ENCODE measurements at places on chromosomes 2 and 18.

DNA sequence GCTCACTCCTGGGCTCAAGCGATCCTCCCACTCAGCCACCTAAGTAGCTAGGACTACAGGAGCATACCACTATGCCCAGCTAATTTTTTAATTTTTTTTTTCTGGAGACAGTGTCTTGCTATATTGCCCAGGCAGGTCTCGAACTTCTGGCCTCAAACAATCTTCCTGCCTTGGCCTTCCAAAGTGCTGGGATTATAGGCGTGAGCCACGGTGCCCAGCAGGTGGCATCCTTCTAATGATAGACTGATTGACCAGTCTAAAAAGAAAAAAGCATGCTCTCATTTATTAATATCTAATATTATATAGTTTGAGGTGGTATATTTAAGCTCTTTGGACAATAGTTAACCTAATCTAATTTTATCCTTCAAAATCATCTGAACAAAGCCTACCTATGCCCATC is 198.6 kb downstream of the CAMKMT start:
- DNase-seq: no peak

- no peak for DNase-seq
Measured at GRCh38 chr2:98913916-98914712, 21.9 kb downstream of the CRACDL start.

GRCh38 chr2:229855116-229855515 is 66.7 kb downstream of the TRIP12 start:
- no peak for DNase-seq

- no peak for DNase-seq
Measured at GRCh38 chr18:32321826-32322225, 132.0 kb downstream of the MEP1B start.

DNA sequence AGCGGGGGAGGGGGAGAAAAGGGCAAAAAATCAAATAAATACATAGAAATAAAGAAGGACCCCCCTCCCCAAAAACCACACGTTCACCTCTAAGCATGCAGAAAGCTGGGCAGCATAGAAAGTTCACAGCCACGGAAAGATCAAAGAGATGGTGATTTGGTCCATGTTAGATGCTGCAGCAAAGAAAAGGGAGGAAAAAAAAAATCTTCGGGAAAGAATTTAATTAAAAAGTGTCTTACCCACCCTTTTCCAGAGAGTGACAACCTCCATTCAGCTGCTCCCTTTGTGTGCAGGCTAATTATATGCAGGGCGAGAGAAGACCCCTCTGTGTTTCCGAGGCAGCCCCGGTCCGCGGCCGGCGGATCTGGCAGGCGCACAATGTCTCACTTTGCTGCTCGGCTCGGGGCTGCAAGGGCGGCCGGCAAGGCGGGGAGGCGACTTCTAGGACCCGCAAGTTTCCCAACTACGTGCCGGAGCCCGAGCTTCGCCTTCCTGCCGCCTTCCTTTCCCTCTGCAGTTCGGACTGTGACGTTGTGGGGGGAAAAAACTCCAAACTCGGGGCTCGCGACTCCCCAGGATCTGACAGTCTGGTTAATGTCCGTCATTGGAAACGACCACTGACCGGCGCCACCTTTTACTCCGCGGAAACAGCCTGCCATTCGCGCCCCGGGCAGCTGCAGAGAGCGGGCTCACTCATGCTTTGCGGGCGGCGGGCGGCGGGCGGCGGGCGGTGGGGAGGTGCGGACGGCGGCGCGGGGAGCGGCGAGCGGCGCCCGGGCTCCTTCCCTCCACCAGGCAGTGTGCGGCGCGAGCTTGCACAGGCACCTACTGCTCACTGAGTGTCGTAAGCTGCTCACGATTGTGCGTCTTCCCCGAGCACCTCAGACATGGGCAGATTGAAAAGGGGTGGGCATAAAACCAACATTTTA is at the start of gene LRRTM1:
LRRTM1 (minus strand) TSS at position 844 of the 929 bp plus-strand sequence. CDS start 933 bp downstream, outside the sequence.
- peak; percentile 70 for DNase-seq

GRCh38 chr2:101776172-101777043 is 78.9 kb downstream of the MAP4K4 start:
- DNase-seq: peak; percentile 28

DNA sequence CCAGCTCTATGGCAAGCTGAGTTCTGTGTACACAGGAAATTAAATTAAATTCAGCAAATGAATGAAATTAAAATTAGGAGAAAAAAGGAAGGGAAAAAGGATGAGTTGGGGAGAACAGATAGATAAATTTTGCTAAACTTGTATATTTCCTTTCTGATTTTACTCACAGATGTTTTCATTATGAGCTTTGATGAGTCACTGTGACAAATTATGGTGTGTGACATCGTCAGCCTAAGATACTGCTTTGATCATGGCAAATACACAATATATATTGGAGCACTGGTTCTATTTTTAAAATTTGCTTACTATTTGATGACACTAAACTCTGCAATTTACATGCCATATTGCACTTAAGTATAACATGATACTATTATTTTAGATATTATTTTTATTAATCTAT is 464.6 kb upstream of the SPHKAP start:
- no peak for DNase-seq

DNA sequence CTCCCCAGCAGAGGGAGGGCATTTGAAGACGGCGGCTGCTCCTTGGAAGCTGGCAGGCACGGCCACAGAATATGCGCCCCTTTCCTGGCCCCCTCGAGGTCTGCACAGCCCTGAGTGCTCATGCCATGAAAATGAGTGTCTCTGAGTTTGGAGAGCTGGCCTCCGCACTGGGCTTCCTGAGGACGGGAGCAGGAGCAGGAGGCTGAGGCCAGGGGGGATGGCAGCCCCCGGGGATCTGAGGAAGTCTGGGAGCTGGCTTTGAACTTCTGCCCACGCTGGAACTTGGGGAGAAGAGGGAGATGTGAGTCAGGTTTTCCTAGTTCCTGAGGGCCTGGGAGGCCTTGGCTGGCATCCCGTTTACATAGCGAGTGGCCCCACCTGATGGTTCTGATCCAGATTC is 47.0 kb downstream of the RRM2 start:
- no peak for DNase-seq

DNA sequence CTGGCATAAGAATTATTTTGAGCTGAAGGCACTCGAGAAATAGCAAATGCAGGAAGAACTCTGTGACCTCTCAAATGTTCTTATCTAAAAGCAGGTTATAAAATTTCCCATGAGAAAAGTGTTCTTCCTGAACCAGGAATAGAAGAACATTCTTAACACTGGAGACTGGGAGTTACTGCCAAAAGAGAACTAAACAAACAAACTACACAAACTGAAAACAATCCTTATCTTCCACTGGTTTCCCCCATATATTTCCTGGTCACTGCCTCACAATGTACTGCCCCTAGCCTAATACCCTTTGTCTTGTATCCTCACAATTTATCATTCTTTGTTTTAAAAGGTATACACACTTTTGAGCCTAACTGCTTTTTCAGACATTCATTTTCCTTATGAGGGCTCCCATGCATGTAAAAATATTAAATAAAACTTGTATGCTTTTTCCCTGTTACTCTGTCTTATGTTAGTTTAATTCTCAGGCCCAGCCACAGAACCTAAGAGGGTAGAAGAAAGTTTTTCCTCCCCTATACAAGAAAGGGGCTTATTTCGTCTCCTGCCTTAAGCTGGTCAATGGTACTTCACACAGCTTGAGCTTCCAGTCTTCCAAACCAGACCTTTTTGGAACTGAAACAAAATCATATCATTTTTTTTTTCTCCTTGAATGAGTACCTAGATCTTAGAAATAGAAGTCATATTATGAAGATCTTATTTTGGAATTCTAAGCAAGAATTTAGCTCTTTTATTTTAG is 110.6 kb downstream of the MSTN start:
- DNase-seq: no peak

- DNase-seq: no peak
Measured at GRCh38 chr2:45224993-45225380, 215.7 kb upstream of the SIX2 start.

- no peak for DNase-seq
Measured at GRCh38 chr18:3691705-3692104, 241.7 kb downstream of the TGIF1 start.

GRCh38 chr2:125471963-125472362 is 1184.0 kb upstream of the GYPC start:
- peak; percentile 54 for DNase-seq

- DNase-seq: no peak
Measured at GRCh38 chr18:39843546-39843945, 2111.5 kb upstream of the PIK3C3 start.

- DNase-seq: peak; percentile 22
Measured at GRCh38 chr18:25289001-25289631, 62.9 kb downstream of the ZNF521 start.

DNA sequence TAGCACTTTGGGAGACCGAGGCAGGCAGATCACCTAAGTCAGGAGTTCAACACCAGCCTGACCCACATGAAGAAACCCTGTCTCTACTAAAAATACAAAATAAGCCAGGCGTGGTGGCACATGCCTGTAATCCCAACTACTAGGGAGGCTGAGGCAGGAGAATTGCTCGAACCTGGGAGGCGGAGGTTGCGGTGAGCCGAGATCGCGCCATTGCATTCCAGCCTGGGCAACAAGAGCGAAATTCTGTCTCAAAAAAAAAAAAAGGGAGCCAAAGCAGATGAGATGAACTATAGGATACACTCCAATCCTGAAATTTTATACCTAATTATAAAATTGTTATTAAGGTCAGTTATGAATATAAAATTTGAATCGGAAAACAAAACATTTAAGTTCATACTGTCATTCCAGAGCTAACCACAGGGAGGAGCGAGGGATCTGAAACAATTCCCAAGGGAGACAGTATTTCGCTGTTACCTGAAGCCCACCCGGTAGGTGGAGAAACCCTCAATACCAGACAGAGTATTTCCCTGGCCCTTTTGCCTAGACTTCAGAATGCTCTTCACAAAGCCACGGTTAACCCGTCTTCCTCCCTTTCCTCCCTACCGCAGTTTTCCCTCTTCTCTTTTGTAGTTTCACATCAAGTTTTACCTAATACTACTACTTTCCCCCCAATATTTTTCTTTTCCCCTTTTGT is 1.4 kb downstream of the PPM1G start:
- peak; percentile 31 for DNase-seq

DNA sequence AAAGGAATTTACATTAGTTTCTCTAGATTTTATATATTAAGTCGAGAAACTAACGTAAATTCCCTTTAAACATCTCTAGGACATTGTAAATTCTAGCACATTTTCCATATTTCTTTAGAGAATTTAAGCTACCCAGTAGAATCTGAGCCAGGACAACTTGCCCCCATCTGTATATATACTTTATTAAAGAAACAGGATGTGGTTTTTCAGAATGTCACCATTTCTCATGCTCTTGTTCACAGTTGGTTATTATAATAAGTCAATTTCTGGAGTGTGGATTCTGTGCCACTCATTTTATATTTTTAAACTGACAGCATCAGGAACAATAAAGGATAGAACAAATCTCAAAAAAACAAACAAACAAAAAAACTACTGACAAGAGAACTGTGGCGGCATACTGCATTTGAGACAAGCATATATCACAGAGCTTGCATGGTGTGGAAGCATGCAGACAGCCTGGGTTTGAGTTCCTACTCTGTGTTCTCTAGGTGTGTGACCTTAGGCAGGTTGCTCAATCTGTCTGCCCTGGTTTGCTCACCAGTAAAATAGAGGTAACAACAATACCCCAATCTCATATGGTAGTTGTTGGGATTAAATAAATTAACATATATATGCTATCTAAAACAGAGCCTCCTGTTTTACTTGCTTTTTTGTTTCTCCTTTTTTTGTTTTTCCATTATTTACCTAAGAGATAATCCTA is 61.4 kb upstream of the DNER start:
- DNase-seq: no peak

- DNase-seq: no peak
Measured at GRCh38 chr2:128347701-128348539, 29.3 kb upstream of the HS6ST1 start.

GRCh38 chr2:63735931-63736330 is 105.8 kb upstream of the UGP2 start:
- DNase-seq: no peak

GRCh38 chr2:15693926-15694588 is 102.4 kb downstream of the DDX1 start:
- DNase-seq: peak; percentile 30

DNA sequence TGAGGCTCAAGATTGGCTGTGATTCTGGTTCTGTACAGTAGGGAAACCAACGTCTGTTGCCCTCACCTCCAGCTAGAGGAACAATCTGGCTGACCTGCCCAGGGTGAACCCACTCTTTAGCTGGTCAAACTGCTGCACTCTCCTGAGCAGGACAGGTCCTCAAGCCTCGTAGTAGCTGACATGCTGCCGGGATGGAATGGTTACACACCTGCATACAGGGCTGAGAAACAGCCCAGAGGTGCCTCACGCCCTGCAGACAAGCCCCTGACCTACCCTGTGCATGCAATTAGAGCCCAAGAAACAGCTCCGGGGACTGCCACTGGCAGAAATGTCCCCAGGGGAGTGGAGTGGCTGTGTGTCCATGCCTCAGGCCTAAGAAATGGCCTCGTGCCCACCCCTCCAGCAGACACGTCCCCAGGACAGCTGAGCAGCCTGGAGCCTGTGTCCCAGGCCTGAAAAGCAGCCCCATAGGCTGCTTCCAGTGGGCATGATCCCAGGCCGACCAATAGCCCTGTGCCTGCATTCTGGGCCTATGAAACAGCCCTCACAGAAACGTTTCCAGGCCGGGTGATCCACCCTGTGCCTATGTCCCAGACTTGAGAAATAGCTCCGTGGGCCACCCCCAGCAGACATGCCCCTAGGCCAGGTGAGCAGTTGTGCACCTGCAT is 25.4 kb downstream of the BOLL start:
- DNase-seq: no peak

DNA sequence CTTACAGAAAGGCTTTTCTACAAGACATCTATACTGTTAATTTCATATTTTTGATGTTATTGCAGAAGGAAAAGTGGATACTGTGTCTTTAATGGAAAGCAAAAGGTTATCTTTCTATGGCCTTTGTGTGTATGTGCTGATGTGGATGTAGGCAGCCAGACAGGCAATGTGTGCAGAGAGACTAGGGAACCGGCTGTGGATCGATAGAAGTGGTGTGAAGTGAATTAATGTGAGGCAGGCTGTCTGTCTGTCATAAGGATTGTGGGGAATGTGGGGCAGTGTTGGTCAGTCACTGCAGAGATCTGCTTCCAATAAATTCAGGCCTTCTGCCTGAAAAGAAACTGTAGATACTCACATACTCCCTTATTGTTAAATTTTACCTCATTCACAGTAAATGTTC is 156.7 kb downstream of the WDR7 start:
- no peak for DNase-seq

- no peak for DNase-seq
Measured at GRCh38 chr2:157746234-157746950, 117.7 kb upstream of the ACVR1C start.

GRCh38 chr2:64852771-64853241 is 136.4 kb upstream of the SLC1A4 start:
- no peak for DNase-seq

GRCh38 chr2:69304656-69305055 is 82.4 kb downstream of the GFPT1 start:
- DNase-seq: no peak

- DNase-seq: no peak
Measured at GRCh38 chr2:155054712-155055111, 356.2 kb downstream of the KCNJ3 start.

GRCh38 chr2:54148391-54148790 is 33.0 kb downstream of the ACYP2 start:
- DNase-seq: no peak
